Activated T-helper 1 cell treated with Interleukin-2 at 50 U/mL for 16 hours (primary cell): ENCODE measurements at places on chromosomes 16 and 17.

- DNase-seq, result no peak
These were observed 2.9 kb upstream of the RNPS1 start for GRCh38 chr16:2270588-2271470.

DNA sequence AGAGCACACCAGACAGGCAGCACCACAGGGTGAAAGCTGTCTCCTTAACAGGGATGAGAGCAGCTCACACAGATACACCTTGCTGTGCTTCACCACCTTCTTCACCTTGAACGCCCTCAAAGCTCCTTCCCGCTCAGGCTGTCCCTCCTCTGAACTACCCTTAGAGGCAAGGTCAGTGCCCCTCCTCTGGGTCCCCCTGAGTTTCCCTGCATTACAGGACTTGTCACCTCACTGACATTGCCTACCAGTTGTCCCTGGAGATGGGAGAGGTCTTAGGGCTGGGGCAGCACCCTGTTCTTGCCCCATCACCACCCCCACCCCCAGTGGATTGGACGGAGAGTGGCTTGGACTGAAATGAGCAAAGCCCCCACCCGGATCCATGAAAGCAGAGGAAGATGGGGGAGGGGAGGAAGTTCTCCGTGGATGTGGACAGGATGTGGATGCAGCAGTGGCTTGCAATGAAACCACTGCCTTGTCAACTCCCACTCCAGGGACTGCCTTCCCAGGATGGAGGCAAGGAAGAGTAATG is 73.2 kb upstream of the CDH5 start:
- DNase-seq, result no peak

GRCh38 chr16:70576431-70577255 is 53.0 kb downstream of the SF3B3 start:
- no peak for DNase-seq

DNA sequence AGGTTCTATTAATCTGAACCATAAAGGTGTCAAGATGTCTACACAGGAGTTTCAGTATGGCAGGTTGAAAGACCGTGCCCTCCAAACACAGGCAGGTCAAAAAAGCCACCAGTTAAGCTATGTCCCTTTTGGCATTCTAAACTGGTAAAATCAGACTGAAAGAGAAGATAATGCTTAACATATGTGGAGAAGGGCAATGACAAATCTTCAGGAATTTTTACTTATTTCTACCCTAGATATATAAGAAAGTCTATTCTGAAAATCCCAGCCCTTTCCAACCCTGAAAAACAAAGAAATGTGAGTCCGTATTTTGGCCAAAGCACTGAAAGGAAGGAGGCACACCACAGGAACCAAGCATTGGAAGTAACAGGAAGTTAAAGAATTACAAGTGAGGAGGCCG is 16.5 kb downstream of the AP1G1 start:
- no peak for DNase-seq

DNA sequence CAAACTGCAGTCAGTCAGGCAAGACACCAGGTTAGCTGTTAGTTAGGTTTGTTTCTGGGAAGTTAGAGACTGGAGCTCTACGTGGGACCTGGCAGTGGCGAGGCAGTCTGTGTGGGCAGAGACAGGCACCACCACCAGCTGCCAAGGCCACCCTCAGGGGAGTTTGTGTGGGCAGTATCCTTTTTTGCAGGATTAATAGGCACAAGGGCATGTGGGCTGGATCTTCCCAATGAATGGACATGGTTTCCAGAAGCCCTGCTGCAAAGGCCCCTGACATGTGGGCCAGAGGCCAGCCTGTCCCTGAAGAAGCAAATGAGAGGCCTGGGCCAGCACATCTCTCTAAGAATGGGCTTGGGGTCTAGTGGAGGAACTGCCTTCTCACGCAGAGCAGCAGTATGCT is 19.2 kb upstream of the SREBF1 start:
- no peak for DNase-seq

GRCh38 chr16:69209735-69210134 is 22.8 kb downstream of the SNTB2 start:
- no peak for DNase-seq

DNA sequence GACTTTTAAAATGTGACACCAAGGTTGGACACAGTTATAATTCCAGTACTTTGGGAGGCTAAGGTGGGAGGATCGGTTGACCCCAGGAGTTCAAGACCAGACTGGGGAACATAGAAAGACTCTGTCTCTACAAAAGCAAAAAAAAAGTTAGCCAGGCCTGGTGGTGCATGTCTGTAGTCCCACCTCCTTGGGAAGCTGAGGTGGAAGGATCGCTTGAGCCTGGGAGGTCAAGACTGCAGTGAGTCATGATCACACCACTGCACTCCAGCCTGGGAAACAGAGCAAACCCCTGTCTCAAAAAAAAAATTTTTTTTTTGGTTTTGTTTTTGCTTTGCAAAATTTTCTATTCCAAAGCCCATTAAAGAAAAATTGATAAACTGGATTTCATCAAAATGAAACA is 281.4 kb downstream of the BCAS3 start:
- DNase-seq, result no peak

GRCh38 chr17:31787857-31788570 is 71.0 kb downstream of the COPRS start:
- no peak for DNase-seq

DNA sequence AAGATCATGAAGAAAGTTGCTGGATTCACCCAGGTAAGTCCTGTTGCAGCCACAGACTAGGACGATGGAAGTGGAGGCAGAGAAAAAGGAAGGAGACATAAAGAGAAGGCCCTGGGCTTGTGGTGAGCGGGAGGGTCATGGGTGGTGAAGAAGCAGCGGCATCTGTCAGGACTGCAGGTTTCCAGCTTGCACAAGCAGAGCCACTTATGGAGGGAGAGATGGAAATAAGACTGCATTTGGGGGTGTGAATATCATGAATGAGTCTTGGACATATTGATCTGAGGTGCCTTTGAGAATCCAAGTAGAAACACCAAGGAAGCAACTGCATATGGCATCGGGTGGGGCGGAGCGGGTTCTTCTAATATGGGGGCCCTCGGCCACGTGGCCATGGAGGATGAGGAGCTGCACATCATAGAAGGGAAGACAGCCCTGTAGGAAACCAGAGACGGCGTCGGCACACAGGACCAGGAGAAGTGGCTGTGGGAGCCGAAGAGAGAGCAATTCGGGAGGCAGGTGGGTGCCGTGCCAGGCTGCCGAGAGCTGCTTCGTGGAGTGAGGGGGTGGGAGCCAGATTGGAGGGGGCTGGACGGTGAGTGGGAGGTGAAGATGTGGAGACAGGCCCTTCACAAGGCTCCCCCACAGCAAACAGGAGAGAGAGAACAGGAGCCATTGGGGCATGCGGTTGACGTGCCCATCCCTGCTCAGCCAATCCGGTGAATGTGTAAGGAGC is 243.5 kb downstream of the GSG1L start:
- DNase-seq, result no peak

GRCh38 chr17:16919663-16920627 is 52.0 kb downstream of the TNFRSF13B start:
- DNase-seq, result no peak

DNA sequence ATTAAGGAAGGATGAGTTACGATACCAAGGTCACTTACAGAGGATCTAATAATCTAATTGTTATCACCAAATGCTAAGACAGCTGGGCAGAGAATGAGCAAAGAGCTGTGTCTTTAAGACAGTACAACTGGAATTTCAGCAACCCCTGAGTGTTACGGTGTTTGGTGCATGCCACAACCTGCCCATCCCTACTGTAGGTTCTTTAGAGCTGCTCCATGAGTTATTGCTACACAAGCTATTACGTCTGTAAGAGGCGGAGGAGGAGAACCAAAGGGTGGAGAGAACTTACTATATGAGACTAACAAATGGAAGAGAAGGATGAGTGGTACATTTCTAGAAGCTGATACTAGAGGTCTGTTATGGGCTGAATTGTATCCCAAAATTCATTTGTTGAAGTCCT is 14.2 kb upstream of the C17orf78 start:
- no peak for DNase-seq

- DNase-seq, result no peak
These were observed 55.0 kb downstream of the PDPK1 start for GRCh38 chr16:2592786-2593185.

DNA sequence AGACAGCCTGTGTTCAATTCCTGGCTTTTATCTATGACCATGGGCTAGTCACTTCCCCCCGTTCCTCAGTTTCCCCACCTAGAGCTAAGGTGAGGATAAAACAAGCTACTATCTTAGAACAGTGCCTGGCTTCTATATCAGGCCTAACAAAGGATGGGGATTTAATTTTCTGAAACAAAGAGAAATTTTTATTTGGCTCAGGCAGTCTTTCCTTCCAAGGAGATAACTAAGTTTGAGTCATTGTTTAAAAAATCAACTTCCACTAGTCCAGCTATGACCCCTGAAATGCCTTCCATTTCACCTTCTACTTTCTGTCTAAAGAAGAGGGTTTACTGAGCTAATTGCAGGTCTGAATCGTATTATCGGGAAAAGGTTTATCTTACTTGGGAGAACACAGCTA is 99.0 kb downstream of the CMIP start:
- no peak for DNase-seq

GRCh38 chr16:85541181-85541580 is 71.9 kb upstream of the GSE1 start:
- DNase-seq, result no peak

DNA sequence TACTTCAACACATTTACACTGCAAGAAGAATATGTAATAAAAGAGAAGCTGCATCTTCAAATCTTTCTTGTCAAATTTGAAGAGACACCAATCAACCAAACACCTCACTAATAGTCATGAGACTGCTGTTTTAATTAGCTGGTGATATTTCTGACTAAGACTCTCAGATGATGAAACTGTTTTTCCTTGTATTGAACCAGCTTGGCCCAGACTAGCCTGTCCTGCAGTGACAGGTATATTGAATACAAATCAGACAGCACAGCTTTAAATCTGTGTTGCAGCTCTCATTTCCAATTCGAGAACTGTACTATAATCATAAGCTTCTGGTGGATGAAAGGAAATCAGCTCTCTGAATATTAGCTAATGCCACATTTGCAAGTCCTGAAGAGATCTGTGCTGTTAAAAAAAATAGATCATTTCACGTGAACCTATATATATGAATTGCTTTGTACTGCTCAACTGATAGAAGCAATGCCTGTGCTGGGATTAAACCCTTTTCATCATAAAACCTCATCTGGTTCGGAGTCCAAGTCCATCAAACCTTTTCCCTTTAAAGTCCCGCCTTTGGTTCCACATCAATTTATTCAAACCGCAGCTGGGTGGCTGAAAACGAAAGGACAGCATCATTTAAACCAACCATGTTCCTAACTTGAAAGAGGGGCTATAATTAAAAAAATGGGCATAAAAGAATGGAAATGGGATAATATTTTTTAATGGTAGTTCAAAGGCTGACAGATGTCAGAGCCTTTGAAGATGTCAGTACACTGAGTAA is 306.2 kb downstream of the CEP112 start:
- DNase-seq, result no peak

GRCh38 chr16:28913946-28914724 is 10.9 kb downstream of the RABEP2 start:
- DNase-seq, result no peak

DNA sequence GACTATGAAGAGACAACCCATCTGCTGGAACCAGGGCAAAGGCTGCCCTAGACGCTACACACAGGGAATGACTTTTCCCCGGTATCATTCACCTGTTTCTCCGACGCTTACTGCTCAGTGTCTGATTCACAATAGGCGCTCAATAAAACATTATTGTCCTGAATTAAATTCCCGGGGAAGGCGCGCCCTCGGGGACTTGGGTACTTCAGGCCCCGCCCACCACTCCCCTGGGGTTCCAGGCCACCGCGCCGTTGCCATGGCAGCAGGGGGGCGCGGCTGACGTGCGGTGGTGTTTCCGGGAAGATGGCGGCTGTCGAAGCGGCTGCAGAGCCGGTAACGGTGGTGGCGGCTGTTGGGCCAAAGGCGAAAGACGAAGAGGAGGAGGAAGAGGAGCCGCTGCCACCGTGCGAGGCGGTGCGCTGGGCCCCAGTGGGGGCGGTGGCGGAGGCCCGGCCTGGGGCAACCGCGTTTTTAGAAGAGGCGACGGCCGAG is at the start of gene RUNDC1:
RUNDC1 (plus strand) TSS at position 292 of the 492 bp plus-strand sequence; CDS start at position 304, 12 bp downstream.
- DNase-seq, result peak; percentile 86

DNA sequence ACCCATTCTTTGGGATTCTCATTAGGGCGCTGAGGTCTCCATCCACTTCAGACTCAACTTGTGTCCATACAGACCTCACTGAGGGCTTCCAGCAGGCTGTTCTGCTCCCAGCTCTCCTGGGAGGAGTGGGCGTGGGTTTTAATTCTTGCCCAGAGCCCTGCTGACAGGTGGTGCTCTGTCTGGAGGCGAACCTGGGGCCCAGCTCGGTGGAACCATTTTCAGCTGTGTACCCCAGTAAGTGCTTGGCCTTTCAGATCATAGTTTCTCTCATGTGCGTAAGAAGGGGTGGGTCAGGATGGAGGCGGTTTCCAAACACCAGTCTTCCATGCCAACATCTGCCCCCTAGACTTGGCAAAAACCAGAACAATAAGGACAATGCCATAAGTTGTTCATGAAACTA is 21.4 kb upstream of the NKD1 start:
- no peak for DNase-seq

DNA sequence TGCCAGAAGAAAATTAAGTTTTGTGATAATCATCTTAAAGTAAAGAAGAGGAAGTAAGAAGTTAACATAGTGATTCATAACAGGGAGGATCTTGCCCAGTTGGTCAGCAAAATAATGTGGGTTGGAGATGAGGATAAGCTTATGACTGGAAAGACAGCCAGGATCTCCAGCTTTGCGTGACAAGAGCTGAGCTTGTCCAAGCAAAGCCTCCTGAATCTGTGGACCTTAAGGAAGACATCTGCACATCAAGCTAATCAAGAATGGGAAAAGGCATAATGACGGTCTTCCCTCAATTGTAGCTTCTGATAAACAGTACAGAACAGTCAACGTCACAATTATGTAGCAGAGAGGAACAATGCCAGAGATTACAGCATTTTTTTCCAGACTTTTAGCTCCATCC is 744.7 kb upstream of the GOT2 start:
- no peak for DNase-seq

GRCh38 chr16:13587181-13587580 is 332.8 kb upstream of the ERCC4 start:
- DNase-seq, result no peak

- no peak for DNase-seq
These were observed 18.2 kb downstream of the COTL1 start for GRCh38 chr16:84599521-84600202.

GRCh38 chr16:35713762-35714650 is 2254.6 kb downstream of the TP53TG3F start:
- DNase-seq, result no peak

- DNase-seq, result no peak
These were observed 126.2 kb downstream of the WSCD1 start for GRCh38 chr17:6196355-6196754.

- no peak for DNase-seq
These were observed 19.9 kb downstream of the C17orf100 start for GRCh38 chr17:6671431-6671830.

- no peak for DNase-seq
These were observed 13.1 kb downstream of the ODAD4 start for GRCh38 chr17:41943492-41943891.

DNA sequence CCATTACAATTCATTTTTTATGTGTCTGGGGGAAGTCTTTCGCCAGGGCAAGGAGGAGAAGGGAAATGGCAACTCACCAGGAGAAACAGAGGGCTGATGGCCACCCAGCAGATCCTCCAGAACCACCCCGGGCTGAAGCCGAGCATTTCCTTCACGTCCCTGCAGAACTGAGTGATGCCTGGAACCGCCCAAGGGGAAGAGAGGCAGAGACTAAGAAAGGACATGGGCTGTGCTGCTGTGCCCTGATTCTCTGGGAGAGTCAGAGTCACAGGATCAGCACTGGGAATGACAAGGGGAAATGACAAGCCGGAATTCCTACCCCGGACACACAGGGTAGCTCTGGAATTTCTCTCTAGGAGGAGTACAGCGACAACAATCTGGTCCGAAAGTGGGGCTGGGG is 27.8 kb downstream of the SLC6A4 start:
- DNase-seq, result no peak
